ENCODE measurements at places on chromosomes 4 and X. TPM values are rescaled to one million over a fixed set of nuclear protein-coding genes. Genes with fewer than 3 reads are reported as not detected.

RXFP1 gene
- total RNA-seq = 1.6 TPM

PRSS12 gene
- total RNA-seq = 114 TPM

S100G gene
- total RNA-seq = not detected

FGA gene
- not detected for total RNA-seq

PRR32 gene
- not detected for total RNA-seq

CXXC4 gene
- 0.16 TPM for total RNA-seq

CT45A2 gene
- total RNA-seq = not detected

CNKSR2 gene
- total RNA-seq = 4.3 TPM

USP17L17 gene
- not detected for total RNA-seq

DCAF12L2 gene
- 3.7 TPM for total RNA-seq

RBBP7 gene
- total RNA-seq = 77.7 TPM
